ENCODE measurements at places on chromosomes 7 and 10.

GRCh38 chr10:26555719-26556368 lies 117.7 kb downstream of the APBB1IP start:
- DNase-seq: no peak

DNA sequence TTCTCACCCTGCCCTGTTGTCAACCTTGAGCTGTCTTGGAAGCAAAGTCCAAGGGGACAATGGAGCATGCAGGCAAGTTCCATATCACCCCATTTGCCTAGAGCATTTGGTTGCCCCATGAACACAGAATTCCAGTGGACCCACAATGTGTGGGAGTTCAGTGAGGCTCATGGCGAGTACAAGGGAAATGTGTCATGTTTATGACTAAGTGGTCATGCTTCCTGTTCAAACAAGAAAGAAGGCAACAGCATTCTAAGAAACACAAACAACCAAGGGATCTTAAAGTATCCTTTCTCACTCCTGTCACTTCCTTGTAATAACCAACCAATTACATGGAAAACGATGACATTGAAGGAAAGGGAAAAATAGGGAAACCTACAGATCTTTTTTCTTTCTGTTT lies 513.0 kb downstream of the INHBA start:
- DNase-seq: no peak

DNA sequence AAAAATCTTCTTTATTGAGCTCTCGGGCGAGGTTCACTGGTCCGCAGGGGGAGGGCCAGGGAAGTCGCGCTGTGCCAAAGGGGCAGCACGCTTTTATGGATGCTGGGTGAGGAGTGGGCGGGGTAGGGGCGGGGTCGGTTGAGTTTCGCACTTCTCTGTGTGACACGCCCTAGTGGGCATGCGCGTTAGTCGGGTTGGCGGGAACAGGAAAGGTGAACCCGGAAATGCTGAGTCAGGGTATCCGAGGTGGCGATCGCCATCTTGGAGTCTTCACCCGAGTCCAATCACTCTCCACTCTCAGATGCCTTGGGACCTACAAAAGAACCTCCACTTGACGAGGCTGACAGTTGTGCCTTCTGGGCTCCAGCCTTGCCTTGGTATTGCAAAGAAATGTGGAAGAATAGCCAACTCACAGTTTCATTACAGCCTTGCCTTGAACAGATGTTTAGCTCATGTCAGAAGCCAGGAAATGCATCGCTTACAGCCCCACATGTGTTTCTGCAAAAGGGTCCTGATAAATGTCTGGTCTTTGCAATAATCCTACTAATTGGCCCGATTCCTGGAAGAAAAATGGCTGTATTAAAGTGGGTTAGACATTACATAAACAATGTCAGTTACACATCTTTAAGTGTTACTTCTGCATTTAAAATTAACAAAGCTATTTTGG lies 64.1 kb downstream of the AHR start:
- no peak for DNase-seq

DNA sequence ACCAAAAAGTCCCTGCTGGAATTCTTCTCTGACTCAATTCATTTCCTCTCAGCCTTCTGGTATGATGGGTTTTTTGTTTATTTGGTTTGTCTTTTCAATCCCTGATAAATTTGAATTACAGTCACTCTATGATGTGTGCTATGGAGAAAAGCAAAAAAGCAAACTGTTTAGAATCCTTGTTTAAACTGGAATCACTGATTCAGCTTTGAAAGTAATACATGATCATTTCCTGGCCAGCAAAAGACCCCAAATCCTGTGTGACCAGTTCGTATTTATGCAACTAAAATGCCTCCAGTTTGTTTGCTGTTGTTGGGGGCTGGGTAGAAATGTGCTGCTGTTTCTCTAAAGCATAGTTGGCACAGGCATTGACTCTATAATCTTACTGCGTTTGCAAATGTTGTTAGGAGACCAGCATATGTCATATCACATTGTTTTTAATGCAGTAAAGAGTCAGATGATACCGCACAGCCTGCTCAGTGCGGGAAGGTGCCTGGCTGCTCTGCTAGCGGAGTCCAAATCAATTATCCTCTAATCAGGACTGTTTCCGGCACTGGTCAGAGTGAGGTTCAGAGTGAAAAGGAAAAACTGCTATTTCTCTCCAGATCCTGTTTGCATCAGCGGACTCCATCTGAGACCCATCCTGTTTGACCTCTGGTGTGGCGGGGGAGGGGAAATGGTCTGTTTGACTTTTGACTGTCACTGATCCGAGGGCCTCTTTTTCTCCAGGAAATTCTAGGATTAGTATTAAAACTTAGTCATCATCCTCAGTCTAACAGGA lies 40.6 kb upstream of the ADD3 start:
- no peak for DNase-seq

GRCh38 chr7:72391821-72392377 lies 20.2 kb downstream of the CALN1 start:
- DNase-seq: no peak

GRCh38 chr7:4809666-4810065 lies 34.2 kb downstream of the AP5Z1 start:
- no peak for DNase-seq

DNA sequence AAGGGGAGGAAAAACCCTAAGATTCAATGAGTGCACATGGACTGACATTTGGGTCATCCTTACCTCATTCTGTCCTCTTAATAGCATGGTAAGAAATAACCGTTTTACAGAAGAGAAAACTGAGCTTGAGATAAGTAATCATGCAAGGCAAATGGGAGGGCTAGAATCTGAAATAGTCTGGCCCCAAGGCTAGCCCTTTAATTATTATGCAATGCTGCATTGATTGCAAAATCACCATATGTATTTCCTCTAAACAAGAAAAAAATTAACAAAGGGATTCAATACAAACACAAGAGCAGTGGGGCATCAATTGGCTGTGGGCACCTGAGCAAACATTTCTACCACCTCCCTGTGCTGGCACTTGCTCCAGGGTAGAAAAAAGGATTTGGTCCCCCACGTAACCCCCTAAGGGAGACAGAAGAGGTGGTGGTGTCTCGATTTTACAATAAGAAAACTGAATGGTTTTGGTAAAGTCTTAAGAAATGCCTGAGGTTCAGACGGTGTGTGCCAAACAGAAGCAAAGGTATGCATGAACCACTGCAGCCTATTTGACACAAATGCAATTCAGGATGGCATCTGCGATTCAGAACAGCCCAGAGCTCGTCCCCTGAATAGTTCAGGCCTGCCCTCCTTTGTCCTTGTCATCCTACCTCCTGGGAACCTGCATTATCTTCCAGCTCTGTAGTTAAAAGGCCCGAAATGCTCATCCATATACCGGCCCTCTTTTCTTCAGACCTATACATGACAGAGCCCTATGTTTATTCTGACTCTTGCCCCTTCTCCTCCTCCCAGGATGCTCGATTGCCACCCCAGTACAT lies 23.6 kb downstream of the PIP4K2A start:
- DNase-seq: no peak

- no peak for DNase-seq
Observed at GRCh38 chr7:116290740-116291139, 80.4 kb downstream of the TES start.

GRCh38 chr7:112995059-112995824 lies 91.4 kb downstream of the GPR85 start:
- DNase-seq: no peak

GRCh38 chr7:47581438-47581803 lies 490 bp downstream of the TNS3 start:
- no peak for DNase-seq

DNA sequence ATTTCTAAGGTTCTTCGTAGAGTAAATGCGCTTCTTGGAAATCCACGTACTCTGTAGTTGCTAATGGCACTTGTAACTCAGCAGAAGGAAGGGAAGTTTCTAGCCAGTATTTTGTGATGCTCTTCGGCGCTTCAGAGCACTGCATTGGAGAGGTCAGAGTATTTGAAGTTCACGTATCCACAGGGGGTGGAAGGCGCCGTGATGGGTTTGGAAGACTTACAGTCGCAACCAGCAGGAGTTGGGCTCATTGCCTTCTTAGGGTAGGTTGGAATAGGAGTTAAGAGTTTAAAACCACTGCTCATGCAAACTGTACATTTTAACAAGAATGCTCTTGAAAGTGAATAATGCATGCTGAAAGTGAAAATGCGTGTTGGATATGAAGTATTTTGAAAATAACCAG lies 49.1 kb downstream of the SHH start:
- no peak for DNase-seq

DNA sequence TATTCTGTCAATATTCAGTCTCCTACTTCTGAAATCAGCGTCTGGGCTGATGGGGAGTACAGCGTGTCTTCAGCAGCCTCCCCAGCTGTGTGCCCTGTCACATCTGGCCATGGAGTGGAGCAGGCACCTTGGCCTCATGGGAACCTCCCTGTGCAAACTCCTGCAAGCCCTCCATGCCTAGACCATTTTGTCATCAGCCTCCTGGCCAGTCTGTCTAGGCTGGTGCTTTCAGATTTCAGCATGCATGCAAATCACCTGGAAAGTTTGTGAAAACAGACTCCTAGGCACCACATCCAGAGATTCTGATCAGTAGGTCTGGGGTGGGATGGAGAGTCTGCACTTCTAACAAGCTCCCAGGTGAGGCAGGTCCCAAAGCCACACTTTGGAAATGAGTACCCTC lies 26.2 kb upstream of the CCSER2 start:
- DNase-seq: no peak

DNA sequence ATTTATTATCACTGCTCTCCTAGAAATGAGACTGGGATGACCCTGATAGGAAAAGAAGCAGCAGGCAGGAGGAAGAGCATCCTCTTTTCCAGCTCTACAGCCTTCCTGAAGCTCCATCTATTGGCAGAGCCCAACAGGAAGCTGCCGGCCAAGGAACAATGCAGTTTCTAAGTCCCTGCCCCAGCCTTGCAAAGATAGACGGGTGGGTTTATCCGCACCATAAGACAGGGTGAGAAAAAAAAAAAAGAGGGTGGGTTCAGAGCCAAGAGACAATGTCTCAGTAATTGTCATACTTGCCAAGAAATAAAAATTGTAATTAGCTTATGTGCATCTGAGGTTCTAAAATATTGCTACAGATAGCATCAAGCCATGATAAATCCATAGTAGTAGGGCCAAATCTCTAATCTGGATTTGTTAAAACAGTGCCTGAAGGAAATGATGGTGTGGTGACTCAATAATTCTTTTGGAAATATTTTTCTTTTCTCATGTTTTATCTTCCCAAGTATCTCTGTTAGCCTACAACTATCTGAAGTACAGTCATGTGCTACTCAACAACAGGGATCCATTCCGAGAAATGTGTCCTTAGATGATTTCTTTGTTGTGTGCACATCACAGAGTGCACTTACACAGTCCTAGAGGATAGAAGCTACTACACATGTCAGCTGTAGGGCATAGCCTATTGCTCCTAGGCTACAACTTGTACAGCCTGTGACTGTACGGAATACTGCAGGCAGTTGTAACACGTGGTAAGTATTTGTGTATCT lies 242.9 kb upstream of the CXCL12 start:
- no peak for DNase-seq

GRCh38 chr7:48832303-48832845 lies 92.0 kb upstream of the CDC14C start:
- DNase-seq: no peak

DNA sequence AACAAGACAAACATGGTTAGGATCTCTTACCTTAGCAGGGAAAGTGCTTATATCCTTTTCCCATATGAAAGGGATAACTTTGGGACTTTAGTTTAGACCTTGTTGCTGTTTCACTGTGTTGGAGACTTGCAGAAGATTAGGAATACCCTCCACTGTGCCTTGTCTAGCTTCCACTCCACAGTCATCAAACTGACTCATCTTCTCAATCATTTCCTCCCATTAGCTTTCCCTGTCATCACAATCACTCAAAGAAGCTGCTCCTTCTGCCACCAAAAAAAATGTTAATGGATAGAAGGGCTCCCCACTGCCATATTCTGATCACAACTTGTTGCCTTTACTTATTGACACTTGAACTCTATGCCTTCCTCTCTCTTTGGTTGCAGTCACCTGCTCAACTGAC lies 16.8 kb downstream of the GNG11 start:
- DNase-seq: no peak

- no peak for DNase-seq
Observed at GRCh38 chr7:50095634-50096033, 2.6 kb upstream of the ZPBP start.

DNA sequence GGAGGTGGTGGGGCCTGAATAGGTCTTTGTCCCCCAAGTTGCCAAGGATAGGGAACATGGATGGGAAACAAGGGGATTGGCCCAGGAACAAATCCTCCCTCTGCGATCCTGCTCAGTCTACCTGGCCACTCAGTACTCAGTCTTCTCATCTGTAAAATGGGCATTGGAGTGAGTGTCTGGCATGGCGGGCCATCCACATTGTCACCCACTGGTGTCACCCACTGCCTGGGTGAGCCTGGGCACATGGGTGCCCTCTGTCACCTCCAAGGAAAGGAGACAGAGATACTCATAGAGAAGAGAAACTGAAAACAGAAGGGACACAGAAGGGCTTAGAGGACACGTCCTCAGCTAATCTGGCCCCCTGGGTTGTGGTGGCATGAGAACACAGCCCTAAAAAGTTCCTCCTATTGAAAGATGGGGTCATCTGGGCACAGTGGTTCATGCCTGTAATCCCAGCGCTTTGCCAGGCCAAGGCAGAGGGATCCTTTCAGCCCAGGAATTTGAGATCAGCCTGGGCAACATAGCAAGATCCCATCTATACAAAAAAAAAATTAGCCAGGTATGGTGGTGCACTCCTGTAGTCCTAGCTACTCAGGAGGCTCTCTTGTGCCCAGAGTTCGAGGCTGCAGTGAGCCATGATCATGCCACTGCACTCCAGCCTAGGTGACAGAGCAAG lies 12.5 kb upstream of the TNRC18 start:
- no peak for DNase-seq

DNA sequence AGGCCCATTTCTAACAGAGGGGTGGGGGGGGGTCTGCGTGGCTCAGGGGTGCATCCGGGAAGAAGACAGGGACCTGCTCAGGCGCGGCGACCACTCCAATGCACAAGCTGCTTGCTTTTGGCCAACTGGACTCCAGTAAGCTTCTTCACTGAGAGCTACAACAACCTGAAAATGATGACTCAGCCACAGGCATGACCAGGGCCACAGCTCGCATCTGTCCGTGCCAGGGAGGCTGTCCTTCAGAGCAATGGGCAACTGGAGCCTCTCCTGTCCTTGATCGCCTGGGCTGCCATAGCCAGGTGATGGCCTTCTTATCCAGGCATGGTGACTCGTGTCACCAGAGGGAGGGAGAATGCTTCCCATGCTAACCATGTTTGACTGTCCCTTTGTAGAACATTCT lies 81.6 kb upstream of the RNF32 start:
- no peak for DNase-seq

DNA sequence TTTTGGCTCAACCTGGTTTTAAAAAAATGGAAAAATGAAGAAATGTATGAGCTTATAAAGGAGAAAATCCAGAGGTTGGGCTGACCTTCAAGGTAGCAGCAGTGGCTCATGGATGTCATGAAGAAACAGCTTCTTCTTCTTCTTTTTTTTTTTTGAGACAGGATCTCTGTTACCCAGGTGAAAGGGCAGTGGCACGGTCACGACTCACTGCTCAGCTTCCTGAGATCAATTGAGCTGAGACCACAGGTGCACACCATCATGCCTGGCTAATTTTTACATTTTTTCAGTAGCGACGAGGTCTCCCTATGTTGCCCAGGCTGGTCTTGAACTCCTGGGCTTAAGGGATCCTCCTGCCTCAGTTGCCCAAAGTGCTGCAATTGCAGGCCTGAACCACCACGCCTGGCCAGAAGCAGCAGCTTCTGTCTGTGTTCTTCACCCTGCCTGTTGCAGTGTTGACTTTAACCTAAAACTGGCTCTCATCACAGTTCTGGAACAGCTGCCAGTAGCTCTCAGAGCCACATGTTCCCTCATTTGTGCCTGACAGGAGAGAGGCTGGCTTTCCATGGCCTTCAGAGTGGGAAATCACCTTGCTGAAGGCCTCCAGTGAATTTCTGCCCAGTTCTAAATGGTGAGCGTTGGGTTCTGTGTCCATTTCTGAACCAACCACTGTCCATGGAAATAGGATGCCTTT lies 117.7 kb downstream of the PFKFB3 start:
- no peak for DNase-seq

Measured in nucleus accumbens (tissue), 56 donors.